ENCODE measurements at places on chromosomes 13 and 19.

DNA sequence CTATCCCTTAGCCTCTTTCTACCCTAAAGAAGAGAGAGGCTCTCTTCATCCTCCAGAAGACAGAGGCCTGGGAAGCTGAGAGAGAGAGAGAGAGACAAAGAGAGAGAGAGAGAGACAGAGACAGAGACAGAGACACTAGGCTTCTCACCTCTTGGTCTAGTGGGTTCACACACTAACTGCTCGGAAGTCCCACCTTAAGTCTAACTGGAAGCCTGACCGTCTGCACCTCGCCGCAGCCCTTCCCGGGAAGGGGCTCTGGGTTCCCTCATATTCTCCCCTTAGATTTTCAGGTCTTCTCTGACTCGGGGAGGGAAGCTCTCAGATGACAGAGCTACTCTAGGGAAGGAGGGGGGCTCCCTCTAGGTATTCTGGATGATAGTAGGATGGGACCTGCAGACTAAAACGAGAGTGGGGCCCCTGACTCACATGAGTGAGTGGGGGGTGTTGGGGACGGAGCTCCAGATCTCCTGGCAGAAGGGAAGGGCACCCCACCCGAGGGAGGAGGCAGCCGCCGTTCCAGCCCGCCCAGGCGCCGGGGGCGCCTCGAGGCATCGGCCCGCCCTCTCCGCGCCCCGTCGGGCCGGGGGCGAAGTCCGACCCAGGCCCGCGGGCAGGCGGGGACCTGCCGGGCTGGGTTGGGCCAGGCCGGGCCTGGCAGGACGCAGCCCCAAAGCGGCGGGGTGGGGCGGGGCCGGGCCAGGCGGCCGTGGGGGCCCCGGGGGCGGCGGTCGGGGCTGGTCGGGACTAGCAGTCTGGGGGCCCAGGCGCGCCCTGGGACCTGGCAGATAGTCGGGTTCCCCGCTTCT is 2.0 kb upstream of the JUNB start:
- no peak for DNase-seq

GRCh38 chr19:15101479-15102082 is 5.6 kb upstream of the SYDE1 start:
- no peak for DNase-seq

DNA sequence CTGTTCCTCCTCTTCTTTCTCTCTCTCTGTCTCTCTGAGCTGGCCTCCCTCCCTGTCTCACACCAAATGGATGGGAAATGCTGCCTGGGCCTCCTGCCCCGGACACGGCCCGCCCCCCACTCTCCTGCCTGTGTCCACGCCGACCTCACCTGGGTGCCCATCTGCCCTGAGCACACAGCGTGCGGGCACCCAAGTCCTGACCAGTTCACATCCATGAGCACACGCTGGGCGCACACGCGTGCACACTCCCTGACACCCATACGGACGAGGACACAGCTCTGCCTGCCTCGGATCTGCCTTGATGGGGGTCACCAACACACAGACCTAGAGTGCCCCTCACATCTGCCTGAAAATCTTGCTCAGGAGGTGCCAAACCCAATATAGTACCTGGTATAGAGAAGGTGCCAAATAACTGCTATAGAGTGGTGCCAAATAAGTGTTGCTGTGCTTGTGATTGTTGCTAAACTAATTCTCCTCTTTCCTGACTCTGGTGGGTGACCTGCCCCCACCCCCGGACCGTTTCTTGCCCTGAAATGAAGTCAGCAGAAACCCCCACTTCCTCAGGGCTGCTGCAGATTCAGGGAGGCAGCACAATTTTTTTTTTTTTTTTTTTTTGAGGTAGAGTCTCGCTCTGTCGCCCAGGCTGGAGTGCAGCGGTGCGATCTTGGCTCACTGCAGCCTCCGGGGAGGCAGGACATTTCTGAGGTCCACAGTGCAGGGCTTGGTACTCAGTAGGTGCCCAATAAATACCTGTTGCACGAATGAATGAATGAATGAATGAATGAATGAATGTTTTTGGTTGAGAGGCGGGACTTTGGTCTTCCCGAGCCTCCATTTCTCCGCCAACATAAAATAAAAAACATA is 4.6 kb downstream of the NFIC start:
- DNase-seq: no peak

- no peak for DNase-seq
Observed at GRCh38 chr19:27828829-27829228, 1384.1 kb downstream of the UQCRFS1 start.

GRCh38 chr19:56751078-56751489 is 79.5 kb upstream of the ZNF835 start:
- DNase-seq: no peak

DNA sequence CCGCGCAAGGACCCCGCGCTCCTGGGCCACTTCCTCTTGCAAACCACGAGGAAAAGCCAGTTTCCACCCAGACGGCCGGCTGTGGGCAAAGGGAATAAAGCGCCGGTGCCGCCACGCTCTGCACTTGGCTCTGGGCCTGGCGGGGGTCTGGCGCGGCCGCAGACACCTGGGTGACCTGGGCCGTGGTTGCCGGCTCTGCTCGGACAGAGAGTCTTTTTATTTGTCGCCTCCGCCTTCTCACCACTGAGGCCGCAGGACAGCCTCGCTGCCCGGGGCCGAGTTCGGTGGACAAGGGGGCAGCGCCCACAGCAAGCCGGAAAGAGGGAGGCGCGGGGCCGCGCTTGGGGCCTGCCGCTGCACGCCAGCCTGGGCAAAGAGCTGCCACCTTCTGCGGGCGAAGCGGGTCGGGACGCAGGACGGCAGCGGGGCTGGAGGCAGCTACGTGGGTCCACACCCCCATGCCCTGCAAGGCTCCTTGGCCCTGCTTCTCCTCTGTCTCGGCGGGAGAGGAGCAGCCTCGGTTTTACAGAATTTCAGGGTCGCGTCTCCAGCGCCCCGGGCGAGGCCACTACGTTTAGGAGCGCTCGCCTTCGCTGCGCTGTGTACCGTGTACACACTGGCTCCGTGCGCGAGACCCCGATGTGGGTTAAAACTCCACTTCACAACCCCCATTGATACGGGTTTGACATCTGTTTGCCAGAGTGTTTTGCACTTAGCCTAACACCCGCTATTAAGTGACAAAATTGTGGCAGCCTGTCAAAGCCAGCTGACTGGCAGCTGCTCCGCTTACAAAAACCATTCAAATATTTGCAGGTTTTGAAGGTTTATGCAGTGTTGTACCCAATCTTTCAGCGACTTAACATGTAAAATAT is 13.0 kb upstream of the SOX1 start:
- DNase-seq: no peak

DNA sequence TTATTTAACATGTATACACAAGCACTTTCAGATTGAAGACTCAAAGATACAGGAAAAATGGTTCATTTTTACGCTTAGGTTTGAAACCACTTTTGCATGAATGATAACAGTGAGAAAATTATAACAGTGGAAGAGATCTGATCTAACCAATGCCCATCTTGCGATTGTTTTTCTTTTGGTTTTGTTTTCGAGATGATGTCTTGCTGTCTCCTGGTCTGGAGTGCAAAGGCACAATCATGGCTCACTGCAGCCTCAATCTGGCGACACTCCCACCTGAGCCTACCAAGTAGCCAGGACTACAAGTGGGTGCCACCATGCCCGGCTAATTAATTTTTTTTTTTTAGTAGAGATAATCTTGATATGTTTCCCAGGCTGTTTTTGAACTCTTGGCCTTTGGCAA is 10.2 kb upstream of the EID2 start:
- DNase-seq: no peak

DNA sequence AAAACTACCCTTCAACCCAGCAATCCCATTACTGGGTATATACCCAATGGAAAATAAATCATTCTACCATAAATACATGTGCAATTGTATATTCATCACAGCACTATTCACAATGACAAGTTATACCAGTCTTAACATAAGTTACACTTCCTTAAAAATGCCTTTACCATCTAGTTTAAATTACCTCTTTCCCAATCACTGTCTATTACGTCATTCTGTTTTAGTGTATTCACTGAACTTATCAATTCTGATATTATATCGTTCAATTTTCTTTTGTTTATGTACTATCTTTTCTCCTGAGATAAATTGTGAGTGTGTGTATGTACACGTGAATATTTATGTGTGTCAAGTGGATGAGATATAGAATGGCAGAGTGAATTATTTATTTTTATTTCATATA is 1416.8 kb downstream of the OLFM4 start:
- no peak for DNase-seq

DNA sequence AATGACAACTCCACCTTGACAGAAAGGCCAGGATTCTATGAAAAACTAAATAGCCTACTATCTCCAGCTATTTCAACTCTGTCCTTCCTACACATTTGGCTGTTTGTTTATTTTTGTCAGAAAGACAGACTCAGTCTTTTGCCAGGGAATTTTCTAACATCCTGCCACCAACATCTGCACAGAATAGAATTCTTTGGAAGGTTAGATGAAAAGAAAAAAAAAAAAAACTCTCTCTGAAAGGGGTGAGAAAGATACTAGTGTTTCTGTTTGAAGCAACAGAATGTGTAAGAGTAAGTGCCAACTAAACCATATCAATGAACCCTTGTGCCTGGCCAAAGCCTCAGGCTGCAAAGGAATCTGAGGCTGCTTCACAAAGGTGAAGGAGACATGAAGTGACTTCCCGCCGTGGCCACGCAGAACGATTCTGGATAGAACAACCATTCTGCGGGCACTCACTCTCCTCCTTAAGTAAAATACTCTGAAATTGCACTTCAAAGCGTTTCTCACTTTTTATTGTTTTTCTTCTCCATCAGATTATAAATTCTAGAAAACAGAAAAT is 498.2 kb downstream of the IRS2 start:
- DNase-seq: no peak

DNA sequence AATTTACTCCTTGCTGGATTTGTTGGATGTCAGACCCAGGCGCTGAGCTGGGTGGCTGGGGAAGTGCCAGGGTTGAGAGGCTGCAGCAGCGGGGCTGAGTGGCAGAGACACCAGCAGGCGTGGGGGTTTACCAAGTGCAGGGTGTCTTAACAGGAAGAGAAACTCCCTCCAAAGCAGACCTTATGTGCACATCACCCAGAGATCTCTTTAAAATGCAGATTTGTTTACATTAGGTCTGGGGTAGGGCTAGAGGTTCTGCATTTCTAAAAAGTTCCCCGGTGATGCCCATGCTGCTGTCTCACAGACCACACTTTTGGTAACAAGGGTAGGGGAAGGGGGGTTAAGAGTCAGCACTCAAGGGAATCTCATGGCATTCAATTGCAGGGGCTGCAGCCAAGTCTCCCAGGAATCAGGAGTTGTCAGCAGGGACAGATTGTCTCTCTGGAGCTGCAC is 80.7 kb upstream of the OLFM4 start:
- no peak for DNase-seq

GRCh38 chr19:49637821-49638738 is 1.9 kb downstream of the RRAS start:
- DNase-seq: peak; percentile 66

DNA sequence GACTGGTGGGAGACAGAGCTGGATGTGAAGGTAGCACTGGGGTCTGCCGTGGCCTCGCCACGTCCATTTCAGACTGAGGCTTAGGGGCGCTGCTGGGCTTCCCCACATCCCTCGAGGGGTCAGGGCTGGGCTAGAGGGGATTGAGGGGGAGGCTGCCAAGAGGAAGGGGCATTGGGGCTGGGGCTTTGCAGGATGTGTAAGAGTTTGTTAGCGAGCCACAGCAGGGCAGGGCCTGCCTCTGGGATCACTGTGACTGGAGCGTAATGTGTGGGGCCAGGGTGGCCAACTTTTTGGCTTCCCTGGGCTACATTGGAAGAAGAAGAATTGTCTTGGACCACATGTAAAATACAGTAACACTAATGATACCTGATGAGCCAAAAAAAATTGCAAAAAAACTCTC is 14.1 kb downstream of the ARID3A start:
- DNase-seq: no peak

DNA sequence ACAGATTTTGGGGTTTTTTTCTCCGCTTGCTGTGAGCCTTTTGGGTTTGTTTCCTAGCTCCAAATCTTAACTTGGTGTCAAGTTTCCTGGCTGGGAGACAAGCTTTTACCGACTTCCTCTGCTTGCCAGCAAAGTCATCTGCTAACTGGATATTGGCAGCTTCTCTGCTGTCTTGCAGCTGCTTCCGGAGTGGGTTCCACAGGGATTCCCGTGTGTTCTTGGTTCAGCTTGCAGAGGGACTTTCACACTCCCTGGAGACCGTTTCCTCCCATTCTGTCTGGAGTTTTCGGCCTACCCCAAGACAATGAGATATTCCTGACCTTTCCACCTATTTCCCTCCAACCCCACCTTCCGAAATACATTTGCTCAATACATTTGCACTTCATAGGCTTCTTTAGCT is 2.2 kb upstream of the COLGALT1 start:
- DNase-seq: peak; percentile 91

- no peak for DNase-seq
Observed at GRCh38 chr13:97165502-97166425, 56.4 kb upstream of the MBNL2 start.

GRCh38 chr13:42849200-42849599 is 67.8 kb downstream of the FAM216B start:
- no peak for DNase-seq

- DNase-seq: peak; percentile 89
Observed at GRCh38 chr19:35518313-35518712, 4.9 kb upstream of the DMKN start.

GRCh38 chr13:35140831-35141230 is 198.8 kb downstream of the NBEA start:
- no peak for DNase-seq

DNA sequence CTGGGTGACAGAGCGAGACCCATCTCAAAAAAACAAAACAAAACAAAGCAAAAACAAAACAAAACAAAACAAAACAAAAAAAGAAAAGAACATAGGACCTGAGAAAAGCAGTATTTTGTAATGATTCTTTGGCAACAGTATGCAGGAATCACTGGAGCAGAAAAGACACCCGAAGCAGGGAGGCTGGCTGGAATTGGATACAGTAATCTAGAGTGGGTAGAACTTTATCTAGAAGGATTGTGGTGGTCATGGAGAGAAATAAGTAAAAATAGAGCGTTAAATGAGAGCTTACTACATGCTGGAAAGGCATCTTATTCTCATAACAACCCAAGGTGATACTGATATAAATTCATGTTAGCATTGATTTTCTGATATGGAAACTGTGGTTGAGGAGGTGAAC is 51.2 kb downstream of the KLF5 start:
- no peak for DNase-seq

- no peak for DNase-seq
Observed at GRCh38 chr13:75299246-75299645, 182.7 kb downstream of the TBC1D4 start.

DNA sequence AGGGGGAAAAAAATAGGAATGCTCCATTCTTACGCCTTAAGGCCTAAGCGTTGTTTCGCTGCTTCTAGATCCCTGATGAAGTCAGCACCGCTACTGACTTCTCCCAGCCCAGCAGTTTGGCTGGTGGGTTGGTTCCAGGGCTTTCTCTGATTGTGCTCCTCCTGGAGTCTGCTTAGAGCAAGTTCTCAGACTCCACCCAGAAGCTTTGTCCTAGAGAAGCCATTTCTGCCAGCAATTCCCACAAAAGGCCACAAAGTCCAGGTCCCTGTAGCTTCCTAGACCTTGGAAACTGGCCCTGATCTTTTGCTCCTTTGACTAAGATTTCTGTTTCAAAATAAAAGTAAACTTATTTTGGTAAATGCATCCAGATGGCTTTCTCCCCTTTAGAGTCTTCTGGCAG is 65.4 kb downstream of the KCTD12 start:
- DNase-seq: peak; percentile 46

GRCh38 chr19:45368127-45368526 is 2.2 kb downstream of the ERCC2 start:
- no peak for DNase-seq

- DNase-seq: no peak
Observed at GRCh38 chr19:33098055-33098534, 17.1 kb downstream of the GPATCH1 start.

GRCh38 chr19:58546019-58546530 is 2.2 kb downstream of the TRIM28 start:
- no peak for DNase-seq
